Endothelial cell (in vitro differentiated cells): ENCODE measurements at places on chromosomes 4 and X.
A peak's percentile ranks its signal among the peaks of the same experiment; 100 is the strongest.

- peak; percentile 58 for DNase-seq
These were observed 74.8 kb upstream of the BCOR start for GRCh38 chrX:40172401-40173142.

DNA sequence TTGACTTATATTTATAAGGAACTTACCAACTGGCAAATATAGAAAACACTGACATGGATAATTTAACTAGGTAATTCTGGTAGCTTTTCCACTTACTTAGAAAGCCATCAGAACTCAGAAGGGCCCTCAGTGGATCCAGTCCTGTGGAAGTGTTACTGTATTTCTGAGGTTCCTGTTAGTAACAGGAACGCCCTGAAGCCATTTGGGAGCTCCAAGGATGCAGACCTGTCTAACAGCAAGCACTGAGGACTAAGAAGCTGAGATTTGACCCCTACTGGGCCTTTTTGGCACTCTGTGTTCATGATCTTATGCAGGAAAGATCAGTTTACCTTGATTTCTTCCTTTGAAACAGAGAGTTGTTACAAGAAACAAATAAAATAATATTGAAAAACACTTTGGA, 46.0 kb upstream of the TLL1 start:
- DNase-seq: no peak

GRCh38 chrX:29242856-29243255, 655.6 kb downstream of the IL1RAPL1 start:
- no peak for DNase-seq

DNA sequence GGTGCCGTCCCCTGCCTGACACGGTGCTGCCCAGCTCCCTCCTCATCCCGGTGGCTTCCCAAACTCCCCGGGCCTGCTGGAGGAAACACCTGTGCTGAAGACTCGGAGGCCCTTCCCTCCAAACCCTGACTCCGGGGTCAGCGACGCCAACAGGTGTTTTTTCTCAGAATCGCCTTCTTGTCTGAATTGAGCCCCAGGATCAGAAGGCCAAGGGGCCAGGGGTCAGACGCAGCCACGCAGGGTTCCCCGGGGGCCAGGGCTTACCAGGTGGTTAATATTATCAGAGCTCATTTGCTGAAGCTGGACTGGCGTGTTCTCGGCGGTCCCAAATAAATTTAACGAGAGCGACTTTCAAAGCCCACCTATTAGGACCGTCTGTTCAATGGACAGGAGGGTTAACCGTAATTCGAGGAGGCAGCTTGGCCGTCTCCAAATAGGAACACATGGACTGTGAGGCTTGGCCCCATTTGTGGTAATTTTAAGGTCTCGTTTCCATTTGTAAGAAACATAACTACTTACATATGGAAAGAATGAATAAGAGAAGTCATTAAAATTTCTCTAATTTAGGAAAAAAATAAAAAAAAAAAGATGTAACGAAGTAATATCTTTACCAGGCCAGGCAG, 239.3 kb downstream of the CRLF2 start:
- no peak for DNase-seq

DNA sequence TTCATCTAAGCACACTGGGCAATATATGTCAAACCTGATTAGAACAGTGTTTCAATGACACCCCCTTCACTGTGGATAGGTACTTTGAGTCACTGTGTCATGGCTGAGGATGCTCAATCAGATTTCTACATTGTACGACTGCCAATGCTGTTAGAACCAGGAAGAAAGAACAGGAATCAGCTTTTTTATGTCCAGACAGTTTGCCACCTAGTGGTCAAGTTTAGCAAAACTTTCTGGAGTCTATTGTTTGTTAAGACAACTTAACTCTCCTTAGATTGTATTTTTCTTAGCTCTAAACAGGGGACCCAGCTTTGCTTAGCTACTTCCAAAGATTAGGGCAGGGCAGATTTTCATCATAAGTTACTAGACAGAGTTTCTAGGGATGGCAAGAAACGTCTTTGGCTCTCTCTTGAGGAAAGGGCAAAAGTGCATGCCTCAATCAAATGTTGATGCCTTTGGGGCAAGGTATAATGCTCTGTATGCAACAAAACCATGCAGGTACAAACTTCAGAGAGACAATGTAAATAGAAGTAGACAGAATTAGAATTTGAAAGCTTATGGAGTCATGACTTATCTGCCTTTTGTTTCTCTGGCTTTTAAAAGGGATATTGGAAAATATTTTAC, 40.5 kb upstream of the BMP3 start:
- DNase-seq: peak; percentile 40

DNA sequence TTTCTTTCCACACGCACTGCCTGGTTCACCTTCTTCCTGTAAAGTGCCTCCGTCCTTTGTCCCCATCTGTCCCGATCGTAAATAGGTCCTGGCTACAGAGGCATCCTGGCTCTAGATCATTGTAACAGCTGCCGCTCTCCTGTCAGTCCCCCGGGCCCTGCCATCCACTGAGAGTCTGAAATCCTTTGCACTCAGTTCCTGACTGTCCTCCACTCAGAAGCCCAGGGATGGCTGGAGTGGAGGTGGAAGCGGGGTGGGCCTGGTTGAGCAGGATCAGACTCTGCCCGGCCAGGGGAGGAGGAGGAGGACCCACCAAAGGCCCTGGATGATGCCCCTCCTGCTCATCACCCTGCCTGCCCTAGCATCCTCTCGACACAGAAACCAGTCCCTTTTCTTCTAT, 29.8 kb downstream of the PIGG start:
- no peak for DNase-seq

DNA sequence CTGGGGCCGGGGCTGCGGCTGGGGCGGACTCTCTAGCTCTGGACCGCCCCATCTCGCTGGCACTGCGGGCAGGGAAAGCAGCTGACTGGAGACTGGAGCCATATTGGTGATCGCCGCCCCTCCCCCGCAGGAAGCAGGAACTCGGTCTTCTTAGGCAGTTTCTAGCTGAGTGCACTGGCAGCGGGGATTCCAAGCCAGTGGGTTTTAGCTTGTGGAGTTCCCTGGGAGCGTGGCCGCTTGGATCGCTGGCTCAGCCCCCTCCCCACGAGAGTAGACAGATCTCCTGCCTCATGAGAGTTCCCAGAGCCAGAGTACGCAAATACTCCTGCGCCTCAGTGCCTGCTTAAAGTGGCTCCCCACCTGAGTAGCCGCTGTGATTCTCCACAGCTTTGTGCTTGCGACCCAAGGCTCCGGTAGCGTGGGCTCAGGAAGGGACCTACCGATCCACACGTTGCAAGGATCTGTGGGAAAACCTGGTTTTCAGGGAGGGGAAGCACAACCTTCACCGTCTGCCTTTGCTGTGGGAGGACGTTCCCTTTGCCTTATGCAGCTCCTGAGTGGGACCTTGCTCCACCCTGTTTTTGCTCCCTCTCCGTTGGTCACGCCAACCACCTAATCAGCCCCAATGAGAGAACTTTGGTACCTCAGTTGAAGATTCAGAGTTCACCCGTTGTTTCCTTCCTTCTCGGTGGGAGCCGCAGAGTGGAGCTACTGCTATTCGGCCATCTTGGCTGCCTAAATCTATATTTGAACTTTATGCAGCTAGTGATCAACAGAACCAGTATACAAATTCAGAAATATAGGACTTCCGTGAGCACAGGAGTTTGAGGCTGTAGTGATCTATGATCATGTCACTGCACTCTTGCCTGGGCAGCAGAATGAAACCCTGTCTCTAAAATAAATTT, 803.9 kb upstream of the PCDH10 start:
- DNase-seq: no peak

- DNase-seq: no peak
These were observed 672.2 kb downstream of the TRAM1L1 start for GRCh38 chr4:116413222-116413621.

- DNase-seq: no peak
These were observed 91.1 kb downstream of the SYNPO2 start for GRCh38 chr4:118979712-118980111.

GRCh38 chr4:85221606-85222005, 253.3 kb upstream of the ARHGAP24 start:
- no peak for DNase-seq

DNA sequence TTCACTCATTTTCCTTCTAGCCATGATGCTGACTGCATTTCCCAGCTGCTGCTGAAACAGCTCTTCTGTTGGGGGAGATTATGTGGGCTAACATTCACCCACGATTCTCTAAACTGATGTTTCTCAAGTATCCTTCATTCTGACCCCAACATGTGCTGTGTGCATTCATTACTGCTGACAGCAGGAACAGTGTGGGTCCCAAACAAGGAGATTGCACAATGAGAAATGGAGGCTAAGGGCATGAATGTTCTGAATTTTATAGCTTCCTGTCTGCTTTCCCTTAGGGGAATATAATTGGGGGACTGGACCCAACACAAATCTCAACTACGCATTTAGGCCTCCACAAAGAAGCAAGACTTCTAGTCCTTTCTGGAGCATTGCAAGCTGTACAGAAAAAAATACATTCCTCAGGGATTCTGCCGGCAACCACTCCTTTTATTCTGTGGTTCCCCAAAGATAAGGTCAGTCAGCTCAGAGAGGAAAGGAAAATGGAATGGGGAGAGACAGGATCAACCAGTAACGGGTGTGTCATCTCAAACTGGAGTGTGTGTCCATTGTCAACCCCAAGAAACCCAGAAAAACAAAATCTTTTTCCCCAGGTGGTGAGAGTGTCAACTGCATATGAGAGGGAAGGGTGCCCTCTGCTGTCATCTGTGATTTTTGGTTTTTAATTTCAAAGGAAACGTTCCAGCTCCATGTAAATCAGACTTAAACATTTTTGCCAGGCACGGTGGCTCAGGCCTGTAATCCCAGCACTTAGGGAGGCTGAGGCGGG, 81.5 kb upstream of the EGFL6 start:
- DNase-seq: peak; percentile 39

GRCh38 chr4:57117491-57117890, 7.3 kb upstream of the IGFBP7 start:
- no peak for DNase-seq

DNA sequence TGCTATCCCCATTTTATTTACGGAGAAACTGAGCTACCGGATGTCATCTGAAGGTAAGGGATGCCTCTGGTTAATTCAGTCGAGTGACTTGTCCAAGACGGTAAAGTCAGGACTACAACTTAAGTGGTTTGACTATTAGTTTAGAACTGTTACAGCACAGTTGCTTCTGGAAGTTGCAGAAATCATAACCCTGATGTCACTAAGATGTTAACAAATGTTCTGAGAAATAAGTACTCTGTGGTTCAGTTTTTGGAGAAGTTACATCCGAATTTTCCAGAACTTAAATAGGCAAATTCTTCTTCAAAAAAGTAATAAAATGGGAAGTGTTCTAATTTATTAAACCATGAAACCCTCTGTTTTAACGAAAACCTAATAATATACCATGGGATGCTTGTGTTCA, 3.1 kb downstream of the PPA2 start:
- no peak for DNase-seq

- DNase-seq: no peak
These were observed 69.8 kb upstream of the SMARCA5 start for GRCh38 chr4:143443728-143444127.

- DNase-seq: no peak
These were observed 126.1 kb upstream of the DCLK2 start for GRCh38 chr4:149952101-149952500.

GRCh38 chrX:132093239-132093860, 34.5 kb downstream of the FRMD7 start:
- no peak for DNase-seq

DNA sequence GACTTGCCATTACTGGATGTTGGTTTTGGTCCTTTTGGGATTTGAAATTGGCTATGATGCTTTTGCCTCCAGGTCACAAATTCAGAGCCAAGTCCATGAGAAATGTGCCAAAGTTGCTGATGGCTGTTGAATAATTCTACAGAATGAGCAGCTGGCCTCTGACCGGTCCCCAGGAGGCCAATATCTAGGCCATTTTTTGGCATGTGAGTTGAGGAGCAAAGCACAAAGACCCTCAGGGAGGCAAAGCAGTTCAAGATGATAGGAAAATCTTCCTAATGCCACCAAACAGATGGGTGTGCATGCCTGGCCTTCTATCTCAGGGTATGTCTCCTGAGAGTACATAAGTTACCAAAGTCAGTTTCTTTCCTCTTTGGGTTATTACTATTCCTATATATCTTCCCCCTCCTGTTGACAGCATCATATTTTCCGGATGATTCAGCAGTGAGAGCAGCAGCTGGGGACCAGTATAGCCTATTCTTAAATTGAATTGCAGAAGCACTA, 44.4 kb downstream of the SEL1L3 start:
- DNase-seq: no peak

GRCh38 chr4:188949596-188949995, 810.4 kb downstream of the TRIML1 start:
- no peak for DNase-seq

- no peak for DNase-seq
These were observed 567.4 kb upstream of the GALNT7 start for GRCh38 chr4:172601195-172601594.

DNA sequence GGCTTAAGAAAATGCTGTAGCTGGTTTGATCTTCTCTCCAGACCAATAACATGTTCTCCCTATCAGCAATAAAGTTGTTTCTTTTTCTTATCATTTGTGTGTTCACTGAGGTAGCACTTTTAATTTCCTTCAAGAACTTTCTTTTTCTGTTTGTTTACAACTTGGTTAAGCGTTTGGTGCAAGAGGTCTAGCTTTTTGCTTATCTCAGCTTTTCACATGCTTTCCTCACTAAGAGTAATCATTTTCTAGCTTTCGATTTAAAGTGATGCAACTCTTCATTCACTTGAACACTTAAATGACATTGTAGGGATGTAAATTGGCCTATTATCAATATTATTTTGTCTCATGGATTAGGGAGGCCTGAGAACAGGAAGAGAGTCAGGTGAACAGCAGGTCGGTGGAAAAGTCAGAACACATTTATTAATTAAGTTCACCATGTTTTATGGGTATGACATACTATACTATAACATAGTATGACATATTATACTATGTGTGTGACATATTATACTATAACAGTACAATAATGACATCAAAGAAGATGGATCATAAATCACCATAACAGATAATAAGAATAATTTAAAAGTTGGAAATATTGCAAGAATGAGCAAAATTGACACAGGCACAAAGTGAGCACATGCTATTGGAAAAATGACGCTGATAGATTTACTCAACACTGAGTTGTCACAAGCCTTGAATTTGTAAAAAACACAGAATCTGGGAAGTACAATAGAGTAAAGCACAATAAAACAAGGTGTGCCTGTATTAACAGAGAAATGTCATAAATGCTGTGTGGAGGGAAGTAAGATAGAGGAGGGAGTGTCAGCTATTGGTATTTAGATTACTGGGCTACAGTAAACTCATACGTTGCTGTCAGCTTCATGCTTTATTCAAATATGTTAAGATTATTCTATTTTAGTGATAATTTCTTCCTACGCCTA, 218.6 kb upstream of the SLC7A11 start:
- DNase-seq: no peak
